GM23248 (cell line): ENCODE measurements at places on chromosomes 7 and 10.

GRCh38 chr10:22518167-22518724 is 172.9 kb downstream of the SPAG6 start:
- peak; percentile 4 for DNase-seq

GRCh38 chr7:156554488-156554887 is 86.1 kb upstream of the RNF32 start:
- DNase-seq: no peak

DNA sequence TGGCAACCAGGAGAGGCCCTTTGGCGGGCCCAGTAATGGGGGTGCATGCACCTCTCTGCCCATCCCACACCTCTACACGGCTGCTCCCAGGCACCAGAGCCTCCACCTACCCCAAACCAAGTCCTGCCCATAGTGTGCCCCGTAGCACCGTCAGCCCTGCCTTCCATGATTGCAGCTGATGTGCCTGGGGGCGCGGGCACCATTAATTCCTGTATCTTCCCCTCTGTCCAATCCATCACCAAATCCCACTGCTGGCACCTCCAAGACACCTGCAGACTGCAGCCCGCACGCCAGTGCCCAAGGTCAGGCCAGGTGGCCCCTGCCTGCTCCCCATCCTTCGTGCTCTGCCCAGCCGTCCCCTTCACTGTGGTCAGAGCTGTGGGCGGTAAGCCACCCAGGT is 533.0 kb downstream of the PTPRN2 start:
- DNase-seq: no peak

DNA sequence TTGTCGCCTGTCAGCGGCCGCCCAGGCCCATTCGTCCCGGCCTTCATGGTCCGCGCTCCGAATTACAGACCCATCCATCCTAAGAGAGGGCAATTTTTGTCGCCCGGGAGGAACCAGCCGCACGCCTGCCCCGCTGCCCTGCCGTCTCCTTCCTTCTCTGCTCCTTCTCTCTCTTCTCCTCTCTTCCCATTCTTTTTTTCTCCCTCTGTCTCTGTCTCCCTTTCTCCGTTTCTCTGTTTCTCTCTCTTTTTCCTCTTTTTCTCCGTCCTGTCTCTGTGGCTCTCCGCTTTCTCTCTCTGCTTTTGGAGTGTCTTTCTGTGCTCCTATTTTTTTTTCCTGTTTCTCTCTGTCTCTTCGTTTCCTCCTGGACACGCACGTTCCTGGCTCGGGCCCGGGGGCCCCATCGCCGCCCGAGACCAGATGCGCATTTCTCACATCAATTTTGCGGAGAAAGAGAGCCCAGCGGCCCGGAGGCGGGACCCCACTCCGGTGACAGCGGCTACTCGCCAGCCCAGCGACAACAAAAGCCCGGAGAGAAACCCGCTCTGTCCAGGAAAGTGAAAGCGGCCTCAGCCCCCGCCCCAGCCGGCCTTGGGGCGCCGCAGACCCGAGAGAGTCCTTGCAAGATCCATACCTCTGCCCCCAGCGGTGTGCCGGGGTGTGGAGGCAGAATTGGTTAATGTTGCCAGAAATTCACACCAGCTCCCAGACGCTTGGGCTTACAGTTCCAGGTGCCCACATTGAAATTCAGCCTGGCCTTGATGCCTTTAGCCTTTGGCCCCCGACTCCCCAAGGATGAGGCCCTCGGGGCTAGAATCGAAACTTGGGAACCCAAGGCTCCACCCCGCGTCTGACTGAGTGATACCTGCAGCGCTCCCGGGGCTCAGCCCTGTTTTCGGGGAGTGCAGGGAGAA is 4.1 kb downstream of the LBX1 start:
- no peak for DNase-seq

DNA sequence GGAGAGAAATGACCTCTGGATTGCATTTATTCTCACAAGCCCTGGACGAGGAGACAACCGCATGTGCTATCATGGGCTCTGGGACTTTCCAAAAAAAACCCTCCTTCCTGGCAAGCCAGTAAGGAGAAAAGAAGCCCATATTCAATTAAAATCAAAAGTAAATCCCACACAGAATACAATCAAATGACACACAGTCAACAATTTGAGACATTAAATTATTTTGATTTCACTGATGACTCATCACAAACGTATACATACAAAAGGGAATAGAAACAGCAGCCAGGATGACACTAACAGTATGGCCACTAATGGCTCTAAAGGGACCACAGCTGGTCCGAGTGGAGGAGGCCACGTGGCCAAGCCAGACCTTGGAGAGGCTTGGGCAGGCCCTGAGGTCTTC is 24.9 kb downstream of the LRRC20 start:
- peak; percentile 53 for DNase-seq
